Germinal center (tissue), 1 donor: ENCODE measurements at places on chromosomes 6 and 20.

DNA sequence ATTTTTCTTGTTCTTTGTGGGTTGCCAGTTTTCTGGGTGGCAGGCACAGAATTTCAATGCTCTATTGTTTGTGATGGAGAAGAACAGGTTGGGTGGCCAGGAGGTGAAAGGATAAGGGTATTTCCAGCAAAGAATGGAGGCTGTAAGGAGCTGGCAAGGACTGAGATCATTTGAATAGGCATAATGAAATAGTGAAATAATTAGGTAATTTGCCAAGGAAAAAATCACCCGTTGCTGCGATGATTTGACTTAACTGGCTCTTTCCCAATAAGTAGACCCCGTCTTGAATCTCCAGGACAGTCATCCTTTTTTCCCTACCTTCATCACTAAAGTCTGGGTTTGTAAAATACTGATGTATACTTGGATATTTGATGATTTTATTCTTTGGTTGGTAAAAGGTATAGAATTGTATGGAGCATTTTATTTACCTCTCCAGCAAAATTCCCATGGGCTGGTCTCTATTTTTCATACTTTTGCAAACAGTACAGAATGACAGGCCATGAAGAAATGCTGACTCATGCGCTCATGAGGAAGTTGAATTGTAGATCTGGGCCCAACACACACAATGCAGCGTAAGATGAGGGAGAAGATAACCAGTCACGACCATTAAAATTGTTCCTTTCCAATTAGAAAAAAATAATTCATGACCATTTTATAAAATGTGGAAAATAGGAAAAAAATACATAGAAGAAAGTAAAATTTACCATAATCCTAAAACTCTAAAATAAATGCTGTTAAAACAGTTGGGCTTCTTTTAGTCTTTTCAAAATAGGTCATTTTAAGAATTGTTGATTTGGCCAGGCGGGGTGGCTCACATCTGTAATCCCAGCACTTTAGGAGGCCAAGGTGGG, 2.4 kb upstream of the GCNT2 start:
- no peak for DNase-seq

GRCh38 chr6:27049863-27050781, 197.4 kb upstream of the PRSS16 start:
- DNase-seq = no peak

DNA sequence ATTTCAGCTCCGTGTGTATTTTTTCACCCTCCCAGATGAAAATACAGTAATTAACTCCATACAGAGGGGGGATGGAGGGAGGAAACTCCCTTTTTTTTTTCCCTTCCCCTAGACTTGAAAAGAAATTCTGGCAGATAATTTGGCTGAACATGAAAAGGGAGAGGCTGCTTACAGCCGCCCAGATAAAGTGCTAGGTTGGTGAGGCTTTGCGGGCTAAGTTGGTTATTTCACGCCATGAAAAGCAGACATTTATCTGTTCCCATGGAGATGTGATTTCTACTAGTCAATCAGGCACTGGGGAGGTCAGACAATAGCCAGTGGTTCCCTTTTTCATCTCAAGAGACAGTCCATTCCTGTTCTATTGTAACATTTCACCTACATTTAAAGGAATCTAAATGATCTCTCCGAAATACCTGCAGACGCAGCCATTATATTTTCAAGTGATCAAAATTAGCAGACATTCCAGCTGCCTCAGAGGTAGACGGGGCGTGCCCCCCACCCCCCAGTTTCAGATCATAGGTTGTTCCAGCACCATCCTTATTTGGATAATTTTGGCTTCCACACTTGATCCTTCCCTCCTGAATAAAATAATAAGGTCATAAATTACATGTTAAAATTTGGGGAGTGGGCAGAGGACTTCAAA, 143.9 kb upstream of the ZNF217 start:
- DNase-seq = no peak

GRCh38 chr20:6265204-6265904, 142.5 kb upstream of the FERMT1 start:
- no peak for DNase-seq

GRCh38 chr6:132298344-132298949, 102.8 kb downstream of the MOXD1 start:
- peak; percentile 29 for DNase-seq

DNA sequence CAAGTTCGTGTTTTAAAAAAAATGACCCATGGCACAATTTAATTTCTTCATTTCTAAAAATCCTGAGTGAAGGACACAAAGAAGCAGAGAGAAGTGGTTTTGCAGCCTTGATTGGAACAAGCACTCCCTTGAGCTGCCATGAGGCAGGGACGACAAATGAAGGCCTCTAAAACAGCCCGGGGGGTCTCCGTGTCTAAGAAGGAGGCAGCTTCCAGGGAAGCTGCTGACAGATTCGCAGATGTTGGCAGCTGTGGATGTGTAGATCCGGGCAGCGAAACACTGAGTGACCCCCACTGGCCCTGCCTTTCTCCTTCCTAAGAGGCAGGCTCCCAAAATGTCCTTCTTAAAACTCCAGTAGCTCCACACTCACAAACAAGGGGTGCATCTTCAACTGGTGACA, 9.6 kb upstream of the LBP start:
- no peak for DNase-seq

GRCh38 chr6:31829633-31830283, 2.2 kb downstream of the HSPA1B start:
- DNase-seq = peak; percentile 57

DNA sequence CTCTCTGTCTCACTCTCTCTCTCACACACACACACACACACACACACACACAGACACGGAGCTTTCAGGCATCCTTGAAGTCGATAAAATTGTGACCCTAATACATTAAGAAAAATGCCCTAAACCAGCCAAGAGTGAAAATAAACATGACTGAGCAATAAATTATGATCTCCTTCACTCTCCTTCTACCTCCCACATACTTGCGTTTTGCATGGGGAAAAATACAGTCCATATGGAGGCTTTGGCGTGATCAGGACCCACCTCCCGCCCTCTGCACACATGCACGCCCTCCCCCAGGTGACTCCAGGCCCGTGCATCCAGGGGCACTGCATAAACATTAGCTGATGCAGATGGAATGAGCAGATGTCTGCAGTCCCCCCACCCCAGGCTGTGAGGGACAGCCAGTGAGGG, 114.2 kb upstream of the JARID2 start:
- DNase-seq = no peak
